PC-3 (cell line): ENCODE measurements at places on chromosomes 11 and 22.
A peak's percentile ranks its signal among the peaks of the same experiment; 100 is the strongest.

DNA sequence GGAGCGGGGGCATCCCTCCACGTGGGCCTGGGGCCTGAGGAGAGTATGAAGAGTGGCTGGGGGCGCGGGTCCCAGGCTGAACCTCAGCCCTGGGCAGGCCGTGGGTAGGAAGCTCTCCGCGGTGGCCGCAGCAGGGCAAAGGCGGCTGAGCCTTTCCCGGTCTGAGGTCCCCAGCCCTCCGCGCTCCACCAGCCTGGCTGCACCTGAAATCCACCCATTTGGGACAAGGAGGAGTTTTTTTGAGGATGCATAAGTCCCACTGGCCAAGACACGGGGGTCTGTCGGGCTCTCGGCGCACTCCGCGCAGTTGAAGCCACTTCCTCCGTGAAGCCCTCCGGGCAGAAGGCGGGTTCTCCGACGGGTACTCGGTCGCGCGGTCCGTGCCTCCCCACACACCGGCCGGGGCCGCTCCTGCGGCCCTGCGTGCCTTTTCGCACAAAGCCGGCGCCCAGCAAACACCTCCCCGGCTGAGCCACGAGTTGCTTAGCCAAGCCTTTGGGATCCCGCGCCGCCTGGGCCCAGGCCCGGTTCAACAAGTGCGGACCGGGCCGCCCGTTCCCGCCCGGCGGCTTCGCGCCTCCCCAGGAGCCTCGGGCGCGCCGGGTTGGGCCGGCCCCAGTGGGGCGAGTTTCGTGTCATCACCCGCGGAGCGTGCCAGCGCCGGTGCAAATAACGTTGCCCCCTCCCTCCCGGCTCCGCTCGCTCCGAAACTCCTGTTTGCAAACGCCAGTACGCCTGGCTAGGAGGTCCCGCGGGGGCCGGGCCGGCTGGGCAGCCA lies 666 bp upstream of the OVOL1 start:
- no peak for DNase-seq

- no peak for DNase-seq
Measured at GRCh38 chr11:130645843-130646197, 197.4 kb downstream of the ADAMTS15 start.

- DNase-seq, result no peak
Measured at GRCh38 chr11:85525686-85526085, 101.5 kb downstream of the DLG2 start.

GRCh38 chr11:3920148-3920852 lies 64.8 kb downstream of the STIM1 start:
- peak; percentile 71 for DNase-seq
